Germinal center (tissue), 1 donor: ENCODE measurements at places on chromosomes 2 and 18.

GRCh38 chr2:74008761-74009395 is 24.2 kb downstream of the TET3 start:
- no peak for DNase-seq

DNA sequence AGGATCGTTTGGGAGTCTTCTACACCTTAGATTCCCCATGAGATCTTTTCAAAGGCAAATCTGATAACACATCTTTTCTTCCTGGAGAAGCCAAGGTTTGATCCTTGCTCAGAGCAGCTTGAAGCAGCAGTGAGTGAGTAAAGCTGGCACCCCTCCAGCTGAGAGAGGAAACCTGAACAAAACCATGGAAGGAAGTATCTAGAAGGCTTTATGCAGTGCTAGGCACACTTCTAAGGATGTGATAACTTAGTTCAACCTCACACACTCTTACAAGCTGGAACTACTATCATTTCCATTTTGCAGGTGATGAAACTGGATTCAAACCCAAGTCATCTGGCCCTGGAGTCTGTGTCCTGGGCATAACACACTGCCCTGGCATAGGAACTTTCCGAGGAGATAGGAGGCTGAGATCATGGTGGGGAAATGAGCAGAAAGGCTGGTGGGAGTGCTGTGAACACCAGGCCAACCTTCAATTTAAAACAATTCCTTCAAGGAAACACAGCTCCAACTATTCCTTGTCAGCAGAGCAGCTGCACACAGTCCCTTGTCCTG is 71.2 kb downstream of the CTAGE1 start:
- no peak for DNase-seq

- no peak for DNase-seq
These were observed 155.0 kb downstream of the TTC32 start for GRCh38 chr2:19746611-19747309.

DNA sequence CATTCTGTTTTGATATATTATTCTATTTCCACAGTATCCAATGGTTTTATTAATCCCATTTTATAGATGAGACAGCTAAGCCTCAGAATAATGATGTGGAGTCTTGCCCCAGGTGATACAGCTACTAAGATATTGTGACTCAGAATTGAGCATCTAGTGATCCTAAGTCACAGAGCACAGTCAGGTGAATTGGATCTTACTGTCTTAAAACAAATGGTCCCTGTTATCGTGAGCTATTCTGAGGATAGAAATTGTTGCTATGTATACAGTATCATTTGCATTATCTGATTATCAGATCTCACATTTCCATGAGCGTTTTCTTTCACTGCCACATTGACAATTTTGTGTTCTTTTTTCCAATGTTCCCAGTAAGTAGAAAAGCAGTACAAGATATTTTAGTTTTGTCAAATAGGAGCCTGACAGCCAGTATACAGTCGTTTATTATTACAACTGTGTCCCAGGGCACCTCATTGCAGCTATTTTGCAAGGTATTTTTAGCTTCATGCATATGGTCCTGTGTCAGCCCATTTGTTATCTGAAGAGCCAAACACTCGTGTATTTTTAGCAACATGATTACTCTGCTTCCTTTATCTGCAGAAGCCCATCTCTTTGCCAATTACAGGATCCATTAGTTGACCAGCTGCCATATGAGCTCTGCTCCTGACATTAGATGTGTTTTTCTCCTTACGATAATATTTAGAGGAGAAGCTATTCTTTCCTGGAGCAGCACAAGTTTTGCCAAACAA is 25.1 kb upstream of the SGPP2 start:
- DNase-seq = no peak

GRCh38 chr2:109614715-109615636 is 812 bp downstream of the SOWAHC start:
- DNase-seq = peak; percentile 2

DNA sequence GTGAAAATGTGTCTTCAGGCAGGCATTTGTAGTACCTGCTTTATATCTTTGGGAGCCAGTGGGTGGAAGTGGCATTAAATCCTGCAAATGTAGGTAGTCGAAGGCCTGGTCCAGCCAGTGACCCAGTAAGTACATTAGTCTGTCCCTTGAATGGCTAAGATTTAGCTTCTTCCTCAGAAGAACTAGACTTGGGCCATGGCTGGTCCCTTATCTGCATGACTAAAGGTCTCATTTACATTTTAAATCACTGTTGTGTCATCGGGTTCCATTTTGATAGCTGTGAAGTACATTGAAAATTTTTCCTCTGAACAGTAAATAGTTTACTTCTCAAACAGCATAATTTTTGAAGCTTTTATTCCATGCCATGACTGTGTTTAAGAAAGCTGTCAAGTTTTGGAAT is 438.4 kb upstream of the KLHL29 start:
- DNase-seq = no peak

DNA sequence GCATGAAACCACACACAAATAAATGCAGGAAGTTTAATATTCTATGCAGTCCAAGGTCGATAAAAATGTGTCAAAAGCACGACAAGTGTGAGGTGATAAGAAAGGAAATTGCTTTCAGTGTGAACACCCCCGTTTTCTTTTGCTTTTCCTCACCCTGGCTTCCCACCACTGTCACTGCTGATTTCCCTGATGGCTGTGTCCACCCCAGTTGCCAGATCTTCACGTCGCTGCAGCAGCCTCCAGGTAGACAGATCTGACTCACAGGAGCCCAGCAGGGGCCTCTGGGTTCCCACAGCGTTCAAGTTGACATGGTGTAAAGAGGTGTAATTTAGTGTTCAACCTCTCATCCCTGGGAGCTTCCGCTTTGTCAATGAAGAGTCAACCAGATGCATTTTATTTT is 128.0 kb upstream of the TACR1 start:
- no peak for DNase-seq

- DNase-seq = no peak
These were observed 276.3 kb upstream of the ERBB4 start for GRCh38 chr2:212814941-212815340.

- no peak for DNase-seq
These were observed 149.3 kb downstream of the CABLES1 start for GRCh38 chr18:23284629-23285028.

- no peak for DNase-seq
These were observed 50.4 kb downstream of the PLB1 start for GRCh38 chr2:28546242-28546641.

DNA sequence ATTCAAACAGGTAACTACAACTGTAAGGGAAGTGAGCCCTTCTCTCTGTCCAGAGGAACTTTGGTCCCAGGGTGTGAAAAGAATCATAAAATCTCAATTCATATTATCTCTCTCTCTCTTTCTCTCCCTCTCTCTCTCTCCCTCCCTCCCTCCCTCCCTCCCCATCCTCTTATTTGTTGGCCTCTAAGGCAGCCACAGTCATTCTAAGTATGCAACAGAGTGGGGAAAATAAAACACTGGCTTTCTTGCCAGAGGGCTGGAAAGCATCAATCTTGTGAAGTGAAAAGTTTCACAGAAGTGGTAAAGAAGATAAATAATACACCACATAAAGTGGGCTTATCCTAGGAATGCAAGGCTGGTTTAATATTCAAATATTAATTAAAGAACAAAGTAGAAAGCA is 95.6 kb upstream of the KCNH7 start:
- no peak for DNase-seq

DNA sequence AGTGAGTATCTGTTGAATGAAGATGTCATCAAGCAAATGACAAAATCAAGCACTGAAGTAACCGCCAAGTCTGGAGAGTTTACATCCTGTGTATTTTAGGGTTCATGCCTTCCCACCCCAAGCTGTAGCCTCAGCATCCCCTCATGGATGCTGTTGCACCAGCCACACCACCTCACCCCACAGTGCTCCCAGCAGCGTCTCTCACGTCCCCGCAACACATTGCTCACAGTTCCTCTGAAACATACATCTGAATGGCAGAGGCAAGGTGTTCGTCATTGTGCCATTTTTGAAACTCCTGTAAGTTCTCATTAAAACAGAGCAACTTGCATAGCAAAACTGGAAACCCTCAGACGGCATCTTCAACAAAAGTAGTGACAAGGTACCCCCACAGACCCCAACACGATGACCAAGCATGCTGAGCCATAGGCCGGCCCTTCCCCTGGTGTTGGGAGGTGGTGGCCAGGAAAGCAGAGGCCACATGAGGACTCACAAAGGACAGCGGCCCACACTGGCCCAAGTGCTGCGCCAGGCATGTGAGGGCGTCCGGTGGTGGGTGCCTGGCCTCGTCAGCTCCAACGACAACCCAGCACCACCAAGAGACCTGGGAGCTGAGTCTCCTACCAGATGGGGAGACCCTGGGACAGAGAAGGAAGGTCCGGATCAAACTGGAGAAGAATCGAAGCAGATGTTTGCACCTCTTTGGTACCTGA is 456.5 kb downstream of the EIPR1 start:
- DNase-seq = no peak

- no peak for DNase-seq
These were observed 5.0 kb downstream of the RNF152 start for GRCh38 chr18:61887838-61888237.

DNA sequence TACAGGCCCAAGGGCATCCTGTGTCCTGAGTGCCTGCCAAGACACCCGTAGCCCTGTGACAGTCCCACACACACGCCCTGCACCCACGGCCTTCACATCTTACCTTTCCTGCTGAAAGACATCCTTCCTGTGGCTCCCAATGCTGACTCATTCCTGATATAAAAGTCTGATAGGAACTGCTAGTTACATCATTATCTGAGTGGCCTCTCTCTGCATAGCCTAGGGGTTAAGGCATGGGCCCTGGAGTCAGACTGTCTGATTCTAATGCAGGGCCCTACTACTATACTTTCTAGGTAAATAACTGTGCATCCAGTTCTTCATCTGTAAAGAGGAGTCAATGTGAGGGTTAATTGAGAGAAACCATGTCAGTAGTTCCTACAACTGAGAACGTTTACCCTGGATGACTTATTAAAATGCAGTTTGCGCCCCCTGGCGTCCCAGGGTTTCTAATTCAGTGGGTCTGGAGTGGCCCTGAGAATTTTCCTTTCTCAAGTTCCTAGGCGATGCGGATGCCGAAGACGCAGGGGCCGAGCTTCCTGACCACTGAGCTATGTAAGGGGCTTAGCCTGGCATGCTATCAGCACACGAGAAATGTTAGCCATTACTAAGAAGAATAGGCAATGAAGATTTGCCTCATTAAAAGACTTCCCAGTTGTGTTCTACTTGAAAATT is 6.0 kb upstream of the GPR45 start:
- peak; percentile 37 for DNase-seq

- DNase-seq = peak; percentile 67
These were observed 55.3 kb downstream of the HS1BP3 start for GRCh38 chr2:20595439-20596192.

DNA sequence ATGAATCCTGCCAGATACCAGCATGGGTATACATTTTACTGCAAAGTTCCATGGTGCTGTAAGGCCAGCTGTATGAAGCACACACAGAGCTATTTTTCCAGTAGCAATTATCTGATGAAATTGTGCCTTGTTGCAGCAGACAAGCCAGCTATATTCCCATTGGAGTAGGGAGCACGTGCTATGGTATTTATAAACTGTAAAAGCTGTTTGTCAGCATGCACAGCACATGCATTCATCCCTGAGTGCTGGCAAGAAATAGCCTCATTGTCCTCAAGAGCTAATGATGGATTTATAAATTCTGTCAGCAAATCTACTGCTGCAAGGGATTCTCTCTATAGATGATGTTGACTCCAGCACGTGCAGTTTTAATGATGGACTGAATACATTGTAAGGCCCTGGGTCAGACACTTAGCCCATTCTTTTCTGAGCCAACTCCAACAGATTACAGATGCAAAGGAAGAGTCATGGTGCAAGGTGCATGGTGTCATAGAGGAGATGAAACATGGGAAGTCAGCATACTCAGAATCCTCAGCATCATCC is 61.7 kb downstream of the KCNS3 start:
- DNase-seq = no peak

GRCh38 chr2:160484859-160485520 is 8.6 kb downstream of the RBMS1 start:
- no peak for DNase-seq

DNA sequence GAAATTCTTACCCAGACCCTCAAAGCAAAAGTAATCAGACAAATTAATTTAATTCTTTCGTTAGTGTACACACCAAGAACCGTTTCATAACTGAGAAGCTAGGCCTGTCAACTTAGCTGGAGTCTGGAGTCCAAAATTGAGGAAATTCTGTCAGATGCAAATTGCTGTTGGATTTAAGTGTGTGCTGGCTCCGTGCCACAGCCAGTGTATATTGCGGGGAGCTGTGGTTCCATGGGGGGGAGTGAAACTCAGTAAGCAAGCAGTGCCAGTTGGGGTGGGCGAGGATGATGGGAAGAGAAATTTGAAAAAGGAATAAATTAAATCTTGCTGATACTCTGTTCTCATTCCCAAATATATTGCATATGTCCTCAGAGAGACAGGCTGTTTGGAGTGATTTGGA is 4.0 kb downstream of the ARPC2 start:
- no peak for DNase-seq

- no peak for DNase-seq
These were observed 79.6 kb downstream of the WDSUB1 start for GRCh38 chr2:159206736-159207380.

DNA sequence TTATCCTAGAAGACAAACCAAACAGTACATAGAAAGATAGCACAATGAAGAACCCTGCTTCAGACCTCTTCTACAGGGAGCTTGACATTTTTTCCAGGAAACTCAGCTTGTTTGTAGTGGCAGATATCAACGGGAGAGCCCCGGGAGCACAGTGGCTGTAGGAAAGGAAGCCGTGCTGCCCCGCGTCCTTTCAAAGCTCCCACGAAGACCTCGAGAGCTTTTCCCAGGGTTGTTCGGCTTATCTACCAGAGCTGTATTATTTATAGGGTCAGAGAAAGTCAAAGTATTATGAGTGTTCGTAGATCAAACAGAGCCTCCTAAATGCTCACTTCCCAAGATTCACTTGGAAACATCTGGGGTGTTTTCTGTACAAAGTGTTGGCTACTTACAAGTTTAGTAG is 167.1 kb upstream of the COPS8 start:
- DNase-seq = no peak

GRCh38 chr2:180625006-180625844 is 355.2 kb upstream of the UBE2E3 start:
- DNase-seq = no peak

- DNase-seq = no peak
These were observed 12.7 kb upstream of the PTPN4 start for GRCh38 chr2:119746836-119747686.

DNA sequence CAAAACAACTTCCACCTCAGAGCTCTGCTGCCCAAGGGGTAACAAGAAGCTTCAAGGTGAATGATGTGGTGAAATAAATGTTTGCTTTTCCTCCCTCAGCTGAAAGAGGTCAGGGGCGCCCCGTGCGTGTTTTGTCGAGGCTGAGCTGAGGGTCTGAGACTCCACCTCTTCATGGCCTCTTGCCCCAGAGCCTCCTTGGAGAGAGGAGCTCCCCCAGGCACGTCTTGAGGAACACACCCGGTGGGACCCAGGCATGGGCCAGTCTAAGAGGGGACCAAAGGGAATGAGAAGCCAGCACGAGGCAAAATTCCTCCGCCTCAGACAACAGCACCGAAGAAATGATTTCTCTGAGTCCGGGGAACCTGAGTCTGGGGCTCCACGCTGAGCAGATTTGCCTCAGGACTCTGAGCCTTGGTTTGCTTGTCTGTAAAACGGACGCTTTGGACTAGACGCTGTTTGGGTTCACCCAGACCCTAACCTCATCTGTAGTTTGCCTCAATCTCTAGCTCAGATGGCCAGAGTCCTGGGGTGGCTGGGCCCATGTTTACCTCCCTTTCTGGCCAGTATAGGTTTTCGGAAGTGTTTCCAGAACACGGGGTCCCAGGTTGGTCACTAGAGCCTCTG is 56.4 kb upstream of the ODC1 start:
- DNase-seq = no peak

- no peak for DNase-seq
These were observed 41.6 kb upstream of the ANXA4 start for GRCh38 chr2:69700381-69700780.
